BE2C (cell line): ENCODE measurements at places on chromosomes 6 and 20.

DNA sequence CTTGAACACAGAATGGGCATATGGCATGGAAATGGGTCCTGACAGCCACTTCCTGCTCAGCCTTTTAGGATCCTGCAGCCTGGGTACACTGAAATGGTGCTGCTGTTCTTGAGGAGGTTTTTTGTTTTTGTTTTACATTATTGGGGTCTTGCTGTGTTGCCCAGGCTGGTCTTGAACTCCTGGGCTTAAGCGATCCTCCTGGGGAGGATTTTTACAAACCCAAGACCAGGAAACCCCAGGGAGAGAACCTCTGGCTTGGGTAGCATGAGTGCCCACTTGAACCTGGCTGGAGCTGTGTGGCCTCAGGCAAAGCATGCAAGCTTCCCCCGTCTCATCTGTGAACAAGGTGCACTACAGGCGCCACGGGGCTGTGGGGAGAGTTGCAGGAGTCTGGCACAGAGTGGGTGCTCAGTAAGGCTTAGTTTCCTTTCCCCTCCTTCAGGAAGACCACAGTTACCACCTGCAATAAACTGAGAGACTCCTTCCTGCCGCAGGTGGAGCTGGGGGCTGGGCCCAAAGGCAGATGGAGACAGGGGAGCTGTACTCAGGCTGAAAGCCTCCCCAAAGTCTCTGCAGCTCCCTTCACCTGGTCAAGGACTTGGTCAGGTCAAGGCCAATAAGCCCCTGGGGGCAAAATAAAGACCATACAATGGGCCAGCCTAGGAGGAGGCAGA lies 1.8 kb downstream of the SLA2 start:
- DNase-seq, result no peak

- DNase-seq, result peak; percentile 39
Measured at GRCh38 chr20:21106171-21107017, at the start of gene LINC00237. Gene LINC00237, minus strand, starts transcription at chr20:21106358.

DNA sequence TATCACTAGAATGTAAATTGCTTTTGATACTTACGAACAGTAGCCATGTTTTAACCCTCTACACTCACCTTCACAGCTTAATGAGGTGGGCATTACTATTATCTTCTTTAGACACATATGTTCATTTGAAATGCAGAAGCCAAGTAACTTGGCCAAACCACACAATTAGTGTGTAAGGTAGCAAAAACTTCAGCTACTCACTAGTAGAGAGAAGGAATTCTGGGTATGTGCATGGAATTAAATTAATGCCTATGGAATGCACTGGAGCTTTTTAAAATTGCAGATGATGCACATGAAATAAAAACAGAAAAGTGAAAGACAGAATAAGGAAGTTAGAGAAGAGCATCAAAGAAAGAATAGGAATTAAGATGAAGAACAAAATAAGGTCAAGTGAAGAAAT lies 494.0 kb downstream of the ADGRB3 start:
- DNase-seq, result no peak

- no peak for DNase-seq
Measured at GRCh38 chr20:58973866-58974265, 7.2 kb upstream of the NELFCD start.

GRCh38 chr20:14882157-14882556 lies 544.7 kb upstream of the FLRT3 start:
- no peak for DNase-seq

DNA sequence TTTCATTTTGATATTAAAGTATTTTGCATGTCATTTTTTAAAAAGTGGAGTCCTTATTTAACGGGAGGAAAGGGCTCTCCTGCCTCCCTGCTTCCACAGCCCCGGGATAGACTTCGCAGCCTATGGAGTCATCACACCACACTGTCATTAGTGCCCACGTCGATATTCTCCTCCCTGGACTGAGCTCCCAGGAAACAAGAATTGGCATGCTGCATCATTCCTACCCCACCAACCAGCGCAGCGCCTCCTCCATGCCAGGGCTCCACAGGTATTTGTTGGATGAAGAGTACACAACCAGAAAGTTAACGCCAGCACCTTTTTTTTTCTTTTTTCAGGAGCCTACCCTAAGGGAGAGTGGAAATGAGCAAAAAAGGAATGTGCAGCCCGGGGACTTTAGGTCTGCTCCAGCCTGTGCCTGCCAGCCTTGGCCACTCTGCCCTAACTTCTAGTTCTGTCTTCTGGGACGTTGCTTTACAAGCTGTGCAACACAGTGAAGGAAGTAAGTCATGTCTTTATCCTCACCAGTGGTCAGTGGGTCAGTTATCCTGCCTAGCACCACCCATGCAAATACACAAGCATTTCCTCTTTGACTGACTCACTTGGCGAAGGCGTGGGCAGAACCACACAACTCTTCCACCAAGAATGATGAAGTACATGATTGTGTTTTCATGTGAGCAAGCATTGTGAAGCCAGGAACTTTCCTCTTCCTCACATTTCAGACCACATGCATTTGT lies 180.7 kb upstream of the UST start:
- DNase-seq, result no peak

- no peak for DNase-seq
Measured at GRCh38 chr6:70183538-70183937, 119.3 kb downstream of the COL9A1 start.

- no peak for DNase-seq
Measured at GRCh38 chr20:20594171-20594530, 118.3 kb downstream of the RALGAPA2 start.

DNA sequence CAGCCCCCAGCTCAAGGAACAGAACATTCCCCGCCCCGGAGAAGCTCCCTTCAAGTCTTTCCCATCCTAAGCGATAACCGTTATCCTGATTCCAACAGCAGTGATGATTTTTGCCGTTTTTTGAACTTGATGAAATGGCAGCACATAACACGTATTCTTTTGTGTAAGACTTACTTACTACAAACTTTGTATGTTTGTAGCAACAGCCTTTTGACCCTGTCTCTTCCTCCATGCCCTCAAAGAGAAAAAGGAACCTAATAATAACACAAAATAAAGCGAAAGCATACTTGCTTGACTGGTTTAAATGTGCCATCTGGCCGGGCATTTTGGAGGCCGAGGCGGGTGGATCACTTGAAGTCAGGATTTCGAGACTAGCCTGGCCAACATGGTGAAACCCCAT lies 26.4 kb upstream of the SLC9A8 start:
- no peak for DNase-seq

GRCh38 chr20:36121981-36122930 lies 32.3 kb upstream of the EPB41L1 start:
- DNase-seq, result no peak

- DNase-seq, result no peak
Measured at GRCh38 chr6:128538763-128539162, 18.4 kb upstream of the PTPRK start.

GRCh38 chr6:64553249-64553786 lies 917.7 kb downstream of the PHF3 start:
- no peak for DNase-seq

DNA sequence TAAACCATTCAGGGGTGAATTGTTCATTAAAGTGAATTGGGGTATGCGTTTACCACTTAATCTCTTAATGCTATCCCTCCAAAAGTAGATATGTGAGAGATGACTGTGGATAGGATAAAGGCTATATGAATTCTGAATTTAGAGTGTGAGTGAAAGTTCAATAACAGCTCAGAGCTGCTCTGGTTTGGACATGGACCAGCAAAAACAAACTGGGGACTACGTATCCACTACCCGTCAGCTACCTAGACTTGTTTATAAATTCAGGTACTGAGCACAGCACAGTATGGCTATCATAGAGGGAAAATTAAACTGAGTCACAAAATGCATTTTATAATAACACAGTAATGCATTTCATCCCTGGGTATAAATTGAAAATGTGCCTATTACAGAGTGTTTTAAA lies 44.4 kb downstream of the HDDC2 start:
- DNase-seq, result no peak

DNA sequence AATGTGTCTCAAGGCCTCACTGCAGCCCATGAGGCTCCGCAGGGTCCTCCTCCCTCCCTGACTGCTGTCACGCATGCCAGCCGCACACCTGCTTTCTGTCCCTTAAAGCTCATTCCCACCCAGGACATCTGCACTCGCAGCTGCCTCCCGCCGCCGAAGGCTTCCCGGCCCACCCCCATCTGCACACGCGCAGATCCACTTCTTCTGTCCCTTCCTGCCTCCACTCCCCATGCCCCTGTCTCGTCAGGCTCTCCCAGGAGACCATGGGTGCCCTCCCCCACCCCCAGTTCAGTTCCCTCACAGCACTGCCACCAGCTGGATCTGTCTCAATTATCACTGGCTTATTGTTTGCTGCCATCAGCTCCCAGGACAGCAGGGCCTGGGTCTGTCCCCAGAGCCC lies 63.0 kb downstream of the RIPOR3 start:
- DNase-seq, result peak; percentile 90

DNA sequence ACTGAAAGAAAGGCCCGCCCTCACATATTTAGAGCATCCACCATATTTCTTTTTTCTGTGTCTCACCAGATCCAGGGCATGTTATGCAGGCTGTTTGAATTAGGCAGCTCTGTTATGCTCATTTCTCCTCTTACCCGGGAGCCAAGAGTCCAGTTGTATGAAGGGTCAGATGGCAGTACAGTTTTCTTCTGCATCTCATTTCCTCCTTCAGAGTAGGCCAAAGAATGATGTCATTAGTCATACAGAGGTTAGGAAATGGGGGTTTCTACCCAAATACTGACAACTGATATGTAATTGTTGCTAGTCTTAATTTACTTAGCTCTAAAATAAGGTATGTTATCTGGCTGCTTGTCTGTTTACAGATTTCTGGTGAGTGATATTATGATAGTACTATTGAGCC lies 130.8 kb downstream of the SOBP start:
- no peak for DNase-seq

DNA sequence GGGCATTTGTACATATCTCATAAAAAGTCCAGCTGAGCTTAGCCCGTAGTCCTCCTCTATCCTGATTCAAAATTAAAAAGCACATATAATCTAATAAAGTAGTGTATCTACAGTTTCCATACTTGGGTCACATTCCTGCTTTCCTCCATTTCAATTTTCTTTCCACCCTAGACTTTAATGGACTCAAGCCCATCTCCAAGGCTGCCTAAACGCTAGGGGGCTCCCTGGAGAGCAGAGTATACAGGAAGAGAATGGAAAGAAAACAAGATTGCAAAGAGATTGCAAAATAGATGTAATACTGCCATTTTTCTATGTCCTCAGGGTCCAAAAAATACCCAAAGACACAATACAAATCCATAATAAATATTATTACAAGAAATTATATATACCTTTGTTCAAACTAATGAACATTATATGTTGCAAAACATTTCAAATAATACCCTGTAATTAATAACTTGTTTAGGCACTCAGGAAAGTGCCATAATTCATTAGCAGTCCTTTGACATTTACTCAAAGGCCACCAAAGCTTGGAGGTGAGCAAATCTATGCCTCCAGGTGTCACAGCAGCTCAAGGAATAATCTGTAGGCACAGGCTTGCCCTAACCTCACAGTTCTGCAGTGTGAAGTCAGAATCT lies 2.4 kb upstream of the MCM3 start:
- peak; percentile 88 for DNase-seq

DNA sequence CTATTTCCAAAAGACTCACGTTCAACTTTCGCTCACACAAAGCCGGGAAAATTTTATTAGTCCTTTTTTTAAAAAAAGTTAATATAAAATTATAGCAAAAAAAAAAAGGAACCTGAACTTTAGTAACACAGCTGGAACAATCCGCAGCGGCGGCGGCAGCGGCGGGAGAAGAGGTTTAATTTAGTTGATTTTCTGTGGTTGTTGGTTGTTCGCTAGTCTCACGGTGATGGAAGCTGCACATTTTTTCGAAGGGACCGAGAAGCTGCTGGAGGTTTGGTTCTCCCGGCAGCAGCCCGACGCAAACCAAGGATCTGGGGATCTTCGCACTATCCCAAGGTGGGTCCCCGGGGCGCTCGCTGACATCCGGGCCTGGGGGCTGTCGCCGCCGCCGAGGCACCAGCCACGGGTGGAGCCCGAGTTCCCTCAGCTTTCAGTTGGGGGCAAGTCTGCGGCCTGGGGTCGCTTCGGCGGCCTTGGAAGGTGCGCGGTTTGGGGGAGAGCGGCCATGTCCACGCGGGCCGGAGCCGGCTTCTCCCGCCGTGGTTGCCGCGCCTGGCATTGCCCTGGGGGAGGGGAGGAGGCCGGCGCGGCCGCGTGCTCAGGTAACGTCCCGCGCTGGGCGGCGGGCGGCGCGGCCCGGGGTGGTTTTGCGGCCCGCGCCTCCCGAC lies 429 bp downstream of the AMD1 start:
- peak; percentile 51 for DNase-seq

GRCh38 chr6:43828711-43829110 lies 58.7 kb downstream of the VEGFA start:
- DNase-seq, result no peak

DNA sequence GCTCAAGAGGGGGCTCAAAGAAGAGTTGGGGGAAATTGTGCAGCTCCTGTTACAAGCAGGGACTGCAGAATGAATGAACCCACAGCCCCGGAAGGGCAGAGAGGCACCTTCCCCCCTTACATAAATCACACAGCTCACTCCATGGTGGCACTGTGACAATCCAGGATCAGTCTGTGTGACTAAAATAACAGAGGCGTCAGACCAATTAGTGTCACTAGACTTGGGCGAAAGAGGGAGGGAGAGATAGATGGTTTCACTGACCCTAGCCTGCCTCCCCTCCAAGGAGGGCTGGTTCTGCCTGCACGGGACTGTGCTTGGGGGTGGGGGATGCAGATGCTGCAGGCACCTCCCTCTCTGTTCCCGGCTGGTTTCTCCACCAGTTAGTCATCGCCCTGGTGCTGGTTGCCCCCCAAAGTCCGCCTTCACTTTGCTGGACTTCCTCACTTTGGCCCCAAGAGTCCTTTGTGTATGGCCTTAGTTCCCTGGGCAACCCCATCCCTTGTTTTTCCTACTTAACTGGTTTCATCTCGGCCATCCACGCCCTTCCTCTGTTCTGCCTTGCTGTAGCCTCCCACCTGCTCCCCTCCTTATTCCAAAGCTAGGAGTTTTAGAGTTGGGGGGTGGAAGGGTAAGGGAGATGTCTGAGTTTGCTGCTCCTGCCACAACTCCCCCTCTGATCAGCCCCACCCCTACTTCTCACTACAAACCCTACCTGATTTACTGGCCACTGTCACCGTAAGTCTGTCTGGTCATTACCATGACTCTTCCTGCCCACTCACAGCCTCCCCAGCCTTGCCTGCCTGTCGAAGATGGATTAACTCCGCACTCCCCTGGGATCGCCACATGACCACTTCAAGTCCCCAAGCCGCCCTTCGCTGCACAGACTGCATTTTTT lies 17.7 kb downstream of the CCDC167 start:
- peak; percentile 69 for DNase-seq

DNA sequence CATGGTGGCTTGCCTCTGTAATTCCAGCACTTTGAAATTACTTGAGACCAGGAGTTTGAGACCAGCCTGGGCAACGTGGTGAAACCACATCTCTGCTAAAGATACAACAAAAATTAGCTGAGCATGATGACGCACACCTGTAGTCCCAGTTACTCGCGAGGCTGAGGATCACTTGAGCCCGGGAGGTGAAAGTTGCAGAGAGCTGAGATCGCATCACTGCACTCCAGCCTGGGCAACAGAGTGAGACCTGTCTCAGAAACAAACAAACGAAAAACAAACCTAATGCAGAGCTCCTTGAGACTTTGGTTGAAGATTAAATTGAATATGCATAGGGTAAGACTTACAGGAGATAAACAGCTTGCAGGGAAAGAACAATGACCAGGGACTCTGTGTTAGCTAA lies 80.8 kb downstream of the SCAF8 start:
- no peak for DNase-seq
